T-helper 17 cell (primary cell): ENCODE measurements at places on chromosomes 5 and 9.

GRCh38 chr9:109989296-109989695 is 209.3 kb downstream of the PALM2AKAP2 start:
- no peak for DNase-seq

DNA sequence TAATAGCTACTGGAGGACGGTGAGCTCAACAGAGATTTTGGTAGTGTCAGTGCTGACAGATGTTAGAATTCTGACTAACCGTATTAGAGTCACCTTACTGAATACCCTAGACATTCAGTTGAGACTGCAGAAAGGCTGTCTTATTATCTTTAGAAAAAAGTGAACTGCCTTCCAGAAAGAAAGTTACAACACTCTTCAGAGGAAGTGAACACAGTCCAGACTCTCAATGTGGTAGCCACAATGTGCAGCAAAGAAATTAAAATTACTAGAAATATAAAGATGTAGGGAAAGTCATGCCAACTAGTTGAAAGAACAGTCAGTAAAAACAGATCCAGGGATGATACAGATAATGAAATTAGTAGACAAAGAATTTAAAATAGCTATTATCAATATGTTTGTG is 47.1 kb upstream of the COL15A1 start:
- no peak for DNase-seq

- DNase-seq, result no peak
Observed at GRCh38 chr5:58828258-58828657, 245.4 kb downstream of the RAB3C start.

DNA sequence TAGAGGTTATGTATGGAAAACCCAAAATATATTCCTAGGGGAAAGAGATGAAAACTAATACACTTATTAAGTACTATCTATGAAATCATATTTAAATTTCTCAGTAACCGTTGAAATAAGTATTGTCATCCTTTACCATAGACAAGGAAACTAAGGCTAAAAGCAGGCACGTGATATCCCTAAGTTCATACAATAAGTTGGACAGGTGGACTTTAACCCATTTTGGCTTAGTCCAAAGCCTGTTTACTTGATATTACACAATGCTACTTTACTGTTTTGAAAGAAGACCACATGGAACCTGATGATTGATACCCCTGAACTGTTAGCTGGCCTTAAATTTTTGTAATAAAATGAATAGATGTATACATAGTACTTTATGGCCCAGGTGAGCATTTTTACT is 3.5 kb downstream of the NFX1 start:
- no peak for DNase-seq

GRCh38 chr5:170660531-170660930 is 123.0 kb upstream of the GABRP start:
- no peak for DNase-seq

GRCh38 chr5:174623433-174624019 is 100.9 kb upstream of the MSX2 start:
- DNase-seq, result no peak

- no peak for DNase-seq
Observed at GRCh38 chr9:116901260-116901659, 214.2 kb downstream of the TRIM32 start.
